Effector CD8-positive, alpha-beta T cell (primary cell): ENCODE measurements at places on chromosomes 11 and 22.

GRCh38 chr11:118152020-118152551 is 537 bp downstream of the SCN4B start:
- DNase-seq: no peak

DNA sequence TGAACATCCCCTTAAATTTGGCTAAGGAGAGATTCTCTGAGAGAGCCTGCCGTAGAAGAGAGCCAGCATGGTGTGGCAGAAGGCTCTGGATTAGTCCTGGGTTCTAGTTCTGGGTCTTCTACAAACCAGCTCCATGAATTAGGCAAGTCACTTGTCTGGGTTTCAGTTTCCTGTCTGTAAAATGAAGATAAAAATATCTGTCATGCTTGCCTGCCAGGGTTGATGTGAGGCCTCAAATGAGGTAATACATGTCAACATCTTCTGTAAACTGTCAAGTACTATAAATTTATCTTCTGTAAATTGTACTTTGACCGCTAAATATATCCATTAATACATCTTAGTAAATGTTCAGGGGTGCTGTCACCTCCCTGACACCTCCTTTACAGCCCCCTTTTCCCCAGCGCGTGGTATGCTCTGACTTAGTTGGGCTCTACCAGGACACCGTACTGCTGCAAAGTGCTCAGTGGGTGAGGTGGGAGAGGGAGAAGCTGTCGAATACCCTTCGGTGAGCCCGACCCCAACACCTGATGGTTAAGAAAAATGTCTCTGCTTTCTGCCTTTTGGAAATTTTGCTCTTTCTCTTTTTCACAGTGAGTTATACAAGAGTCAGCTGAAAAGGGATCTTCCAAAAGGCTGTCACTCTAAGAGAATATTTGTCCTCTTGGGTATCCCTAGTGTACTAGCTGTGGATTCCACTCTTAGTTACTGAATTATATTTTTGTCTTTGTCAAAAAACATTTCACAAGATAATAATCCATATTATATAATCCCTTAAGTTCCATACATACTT is 15.0 kb downstream of the RBX1 start:
- no peak for DNase-seq

DNA sequence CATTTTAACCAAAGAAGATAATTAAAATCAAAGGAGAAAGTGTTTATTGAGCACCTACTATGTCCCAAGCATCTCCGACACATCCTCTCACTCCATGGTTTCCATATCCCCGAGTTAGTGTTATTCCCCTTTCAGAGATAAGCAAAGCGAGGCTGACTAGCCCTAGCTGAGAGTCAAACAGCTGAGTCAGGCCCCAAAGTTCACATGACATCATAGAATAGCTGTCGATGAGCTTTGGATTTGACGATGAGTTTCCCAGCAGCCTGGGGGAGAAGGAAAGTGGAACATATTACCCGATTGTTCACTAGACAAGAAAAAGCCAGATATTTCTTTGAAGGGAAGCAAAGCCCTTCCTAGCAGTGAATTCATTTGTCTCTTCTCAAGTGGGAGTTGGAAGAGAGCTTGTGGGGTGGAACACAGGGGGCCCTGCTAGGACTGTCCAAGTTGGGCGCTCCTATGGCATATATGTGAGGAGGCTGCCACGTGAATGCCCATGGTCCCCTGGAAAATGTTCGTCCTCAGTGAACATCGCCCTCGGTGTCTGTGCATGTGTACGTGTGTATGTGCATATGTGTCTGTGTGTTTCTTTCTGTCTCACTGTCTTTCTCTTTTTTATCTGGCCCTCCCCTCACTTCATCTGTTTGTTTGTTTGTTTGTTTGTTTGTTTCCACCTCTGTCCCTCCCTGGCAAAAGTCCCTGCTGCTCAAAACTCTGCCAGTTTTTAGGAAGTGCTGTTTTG is 493 bp upstream of the CYTH4 start:
- DNase-seq: no peak

- DNase-seq: peak; percentile 82
Measured at GRCh38 chr22:37643225-37643847, 3.9 kb downstream of the SH3BP1 start.

DNA sequence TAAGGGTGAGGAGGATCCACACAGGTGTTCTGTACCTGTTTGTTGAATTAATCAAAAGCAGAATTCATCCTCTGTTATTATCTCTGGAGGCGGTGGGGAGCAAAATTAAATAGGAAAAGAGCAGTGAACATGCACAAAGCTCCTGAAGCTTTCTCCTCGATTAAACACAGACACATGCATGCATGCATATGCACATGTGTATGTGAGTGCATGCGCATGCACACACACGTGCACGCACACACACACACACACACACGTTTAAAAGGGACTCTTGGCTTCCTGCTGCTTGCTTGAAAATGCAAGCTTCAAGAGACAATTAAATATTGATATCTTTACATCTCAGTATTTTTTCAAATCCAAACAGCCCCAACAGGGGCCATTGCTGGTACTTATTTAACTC is 462.1 kb downstream of the BUD13 start:
- DNase-seq: no peak

GRCh38 chr11:129853518-129854231 is 38.0 kb downstream of the TMEM45B start:
- peak; percentile 33 for DNase-seq

- DNase-seq: no peak
Measured at GRCh38 chr11:130698174-130698573, 218.1 kb downstream of the SNX19 start.

DNA sequence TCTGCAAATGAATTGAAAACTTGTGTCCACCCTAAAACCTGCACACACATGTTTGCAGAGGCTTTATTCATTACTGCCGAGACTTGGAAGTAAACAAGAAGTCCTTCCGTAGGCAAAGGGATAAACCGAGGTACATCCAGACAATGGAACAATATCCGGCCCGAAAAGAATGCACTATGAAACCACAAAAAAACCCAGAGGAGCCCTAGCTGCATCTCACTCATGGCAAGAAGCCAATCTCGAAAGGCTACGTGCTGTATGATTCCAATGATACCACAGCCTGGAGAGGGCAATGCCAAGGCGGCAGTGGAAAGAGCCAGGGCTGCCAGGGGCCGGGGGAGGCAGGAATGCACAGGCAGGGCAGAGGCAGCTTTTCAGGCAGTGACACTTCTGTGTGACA is 3.2 kb upstream of the MRPL23 start:
- no peak for DNase-seq

DNA sequence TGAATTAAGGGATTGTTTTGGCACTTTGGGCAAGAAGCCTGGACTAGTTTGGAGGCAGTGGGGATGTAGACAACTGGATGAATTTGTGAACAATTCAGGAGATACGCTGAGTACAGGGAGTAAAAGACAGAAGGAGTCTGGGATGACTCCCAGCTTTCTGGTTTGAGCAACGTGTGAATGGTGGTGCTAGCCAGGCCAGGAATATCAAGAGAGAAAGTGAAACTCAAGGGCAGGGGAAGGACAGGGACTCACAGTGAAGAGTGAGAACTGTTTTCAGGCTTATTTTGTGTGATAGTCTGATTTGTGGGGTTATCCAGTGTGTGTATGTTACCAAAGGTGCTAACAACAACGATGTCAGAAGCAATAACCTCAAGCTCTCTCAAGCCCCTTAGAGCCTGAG is 15.9 kb downstream of the CHRM1 start:
- DNase-seq: no peak

DNA sequence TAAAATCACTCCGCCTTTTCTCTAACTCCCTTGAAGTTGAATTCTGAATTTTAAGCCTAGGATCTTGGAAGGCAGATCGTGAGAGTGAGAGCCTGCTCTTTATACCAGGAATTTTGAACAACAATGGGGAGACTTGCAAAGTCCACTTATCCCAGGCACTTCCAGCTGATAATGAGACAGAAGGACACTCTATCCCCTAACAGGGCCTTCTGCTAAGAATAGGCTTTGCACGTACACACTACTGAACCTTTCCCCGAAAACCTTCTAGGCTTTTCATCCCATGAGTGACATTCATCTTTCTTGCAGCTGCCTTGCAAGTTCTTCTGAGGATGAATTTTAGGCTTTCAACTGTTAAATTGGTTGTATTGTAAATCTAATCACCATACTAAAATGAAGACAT is 44.0 kb upstream of the WT1 start:
- DNase-seq: no peak

DNA sequence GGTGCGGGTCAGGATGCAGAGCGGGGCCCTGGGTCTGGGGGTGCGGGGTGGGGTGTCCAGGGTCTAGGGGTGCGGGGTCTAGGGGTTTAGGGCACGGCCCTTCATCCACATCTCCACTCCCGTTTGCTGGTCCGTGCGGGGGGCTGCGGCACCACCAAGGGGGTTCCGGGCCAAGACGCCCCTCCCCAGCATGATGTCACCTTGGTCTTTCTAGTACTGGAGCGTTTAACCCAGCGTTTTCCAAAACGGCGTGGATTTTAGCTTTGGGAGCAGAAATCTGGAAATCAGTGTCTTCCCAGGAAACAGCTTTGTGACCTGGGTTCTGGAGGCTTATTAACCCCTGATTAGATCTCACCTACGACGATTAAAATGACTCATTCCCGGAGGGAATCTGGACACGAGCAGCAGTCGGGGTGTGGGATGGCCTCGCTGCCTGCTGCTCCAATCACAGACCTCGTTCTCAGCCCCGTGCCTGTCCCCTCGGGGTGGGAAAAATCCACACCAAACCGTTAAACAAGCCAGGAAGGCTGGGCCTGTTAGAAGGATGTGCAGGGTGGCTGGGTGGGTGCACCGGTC is 759 bp downstream of the AP2A2 start:
- no peak for DNase-seq

- DNase-seq: no peak
Measured at GRCh38 chr11:33899400-33900037, 7.6 kb upstream of the LMO2 start.

DNA sequence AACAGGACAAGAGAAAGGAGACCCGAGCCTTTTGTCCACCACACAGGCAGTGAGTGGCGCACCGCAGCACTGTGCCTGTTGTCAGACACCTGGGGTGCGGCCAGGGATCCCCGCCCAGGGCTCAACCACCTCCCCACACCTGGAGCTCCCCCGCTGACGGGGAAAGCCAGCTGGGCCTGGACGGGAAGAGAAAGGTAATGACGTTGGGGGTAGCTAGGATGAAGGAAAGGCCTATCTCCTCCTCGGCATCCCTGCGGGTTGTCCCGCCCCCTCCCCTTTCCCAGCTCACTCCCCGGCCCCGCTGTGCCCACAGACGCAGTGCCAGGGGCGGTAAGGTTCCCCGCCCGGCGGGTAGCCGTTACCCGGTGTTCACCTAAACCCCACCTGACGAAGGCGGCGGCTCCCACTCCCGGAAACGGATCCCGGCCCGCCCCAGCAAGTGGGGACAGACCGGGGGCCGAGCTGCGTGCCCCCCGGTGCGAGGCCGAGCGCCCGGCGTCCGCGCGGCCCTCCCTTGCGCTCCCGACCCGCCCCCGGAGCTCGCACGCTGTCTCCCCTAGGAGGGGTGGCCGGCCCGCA is 495 bp downstream of the HYOU1 start:
- DNase-seq: peak; percentile 30

GRCh38 chr11:110311783-110312579 is 15.6 kb upstream of the RDX start:
- no peak for DNase-seq

GRCh38 chr11:86699040-86699791 is 26.8 kb upstream of the ME3 start:
- DNase-seq: no peak

DNA sequence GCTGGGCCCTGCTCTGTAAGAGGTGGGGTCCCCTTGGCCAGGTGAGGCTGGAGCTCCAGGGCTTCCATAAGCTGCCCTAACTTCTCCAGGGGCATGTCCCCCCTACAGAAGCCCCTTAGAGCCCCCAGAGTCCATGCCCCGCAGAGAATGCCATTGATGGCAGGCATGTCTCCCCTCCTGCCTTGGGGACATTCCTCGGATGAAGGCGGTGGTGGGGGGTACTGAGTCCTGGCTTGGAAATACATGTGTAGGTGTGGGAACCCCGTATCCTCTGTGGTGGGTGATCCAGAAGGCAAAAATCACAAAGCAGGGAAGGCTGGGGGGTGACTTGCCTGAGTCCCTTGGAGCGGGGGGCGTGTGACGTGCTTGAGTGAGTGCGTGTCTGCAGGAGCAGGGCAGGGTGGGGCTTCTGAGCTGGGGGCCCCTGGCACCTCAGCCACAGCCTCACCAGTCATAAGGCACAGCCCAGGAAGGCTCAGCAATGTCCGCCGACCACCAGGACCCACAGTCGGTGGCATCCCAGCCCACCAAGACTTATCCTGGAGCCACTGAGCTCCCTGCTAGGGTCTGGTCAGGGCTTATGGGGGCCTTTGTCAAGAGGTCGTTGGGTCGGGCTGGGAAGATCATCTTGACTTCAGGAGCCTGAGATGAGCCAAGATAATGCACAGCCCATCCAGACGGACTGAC is 69.8 kb upstream of the KCNQ1OT1 start:
- DNase-seq: no peak

DNA sequence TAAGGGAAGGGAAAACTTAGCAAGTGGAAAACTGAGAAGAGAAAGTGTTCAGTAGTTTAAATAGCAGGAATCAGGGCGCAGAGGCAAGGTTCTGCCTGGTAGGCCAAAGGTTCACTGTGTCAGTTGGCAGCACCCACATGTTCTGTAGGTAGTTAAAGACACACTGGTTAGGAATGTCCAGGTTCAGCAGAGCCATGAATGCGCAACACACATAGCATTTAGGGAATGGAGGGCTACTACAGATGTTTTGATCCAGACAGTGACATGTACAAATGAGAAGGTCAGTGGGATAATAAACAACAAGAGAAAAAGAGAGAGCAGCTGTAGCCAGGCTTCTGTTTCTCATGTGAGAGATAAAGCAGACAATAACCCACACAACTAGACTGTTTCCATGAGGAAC is 56.2 kb upstream of the ARHGAP42 start:
- no peak for DNase-seq

- DNase-seq: peak; percentile 96
Measured at GRCh38 chr11:47642099-47642855, at the start of gene MTCH2. TSS of gene MTCH2 (minus strand) at chr11:47642559. CDS start at chr11:47642465, 94 bp downstream.

DNA sequence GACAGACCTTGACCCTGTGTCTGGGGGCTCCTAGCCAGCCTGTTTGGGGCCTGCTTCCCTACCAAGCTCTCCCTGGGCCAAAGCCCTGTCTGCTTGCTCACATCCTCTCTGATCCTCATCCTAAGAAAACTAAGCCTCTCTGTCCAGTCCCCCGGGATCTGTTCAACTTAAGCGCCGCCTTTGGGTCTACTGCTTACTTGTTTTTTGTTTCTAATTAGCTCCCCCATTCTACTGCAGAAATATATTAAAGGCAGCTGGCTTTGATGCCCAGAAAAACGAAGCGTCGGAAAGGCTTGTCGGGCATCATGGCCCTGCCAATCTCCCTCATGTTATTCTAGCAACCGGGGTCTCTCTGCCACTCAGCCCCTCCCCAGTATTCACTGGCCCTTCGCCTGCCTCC is 3.4 kb downstream of the DSCAML1 start:
- no peak for DNase-seq

- no peak for DNase-seq
Measured at GRCh38 chr22:45886540-45886939, 90.4 kb downstream of the WNT7B start.

GRCh38 chr11:127986073-127986472 is 601.3 kb downstream of the ETS1 start:
- DNase-seq: no peak

- DNase-seq: peak; percentile 68
Measured at GRCh38 chr11:75384438-75385080, 14.8 kb upstream of the RPS3 start.
